Lower leg skin (tissue), 4 donors: ENCODE measurements at places on chromosomes 1 and 21.

DNA sequence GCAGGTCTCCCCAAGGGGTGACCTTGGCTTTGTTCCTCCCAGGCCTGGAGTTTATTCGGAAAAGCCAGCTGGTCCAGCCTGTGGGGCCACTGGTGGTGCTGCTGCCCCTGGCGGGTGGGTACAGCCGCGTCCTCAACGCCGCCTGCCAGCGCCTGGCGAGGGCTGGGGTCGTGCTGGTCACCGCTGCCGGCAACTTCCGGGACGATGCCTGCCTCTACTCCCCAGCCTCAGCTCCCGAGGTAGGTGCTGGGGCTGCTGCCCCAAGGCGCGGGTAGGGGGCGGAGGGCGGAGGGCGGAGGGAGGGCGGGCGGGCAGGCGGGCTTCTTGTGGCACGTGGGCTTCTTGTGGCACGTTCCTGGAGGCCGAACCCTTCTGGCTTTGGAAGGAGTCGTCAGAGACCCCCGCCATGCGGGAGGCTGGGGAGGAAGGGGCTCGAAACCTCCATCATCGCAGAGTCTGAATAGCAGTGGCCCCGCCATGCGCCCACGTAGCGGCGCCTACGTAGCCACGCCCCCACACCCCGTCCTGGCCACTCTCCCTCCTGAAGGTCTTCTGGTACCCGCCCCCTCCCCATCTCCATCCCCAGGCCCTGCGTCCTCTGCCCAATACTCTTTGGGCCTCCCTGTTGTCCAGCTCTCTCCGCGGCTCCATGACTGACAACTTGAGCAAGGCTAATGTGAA lies 16.7 kb downstream of the PCSK9 start:
- no peak for DNase-seq

GRCh38 chr1:178928976-178929375 lies 58.1 kb upstream of the ANGPTL1 start:
- DNase-seq, result no peak

DNA sequence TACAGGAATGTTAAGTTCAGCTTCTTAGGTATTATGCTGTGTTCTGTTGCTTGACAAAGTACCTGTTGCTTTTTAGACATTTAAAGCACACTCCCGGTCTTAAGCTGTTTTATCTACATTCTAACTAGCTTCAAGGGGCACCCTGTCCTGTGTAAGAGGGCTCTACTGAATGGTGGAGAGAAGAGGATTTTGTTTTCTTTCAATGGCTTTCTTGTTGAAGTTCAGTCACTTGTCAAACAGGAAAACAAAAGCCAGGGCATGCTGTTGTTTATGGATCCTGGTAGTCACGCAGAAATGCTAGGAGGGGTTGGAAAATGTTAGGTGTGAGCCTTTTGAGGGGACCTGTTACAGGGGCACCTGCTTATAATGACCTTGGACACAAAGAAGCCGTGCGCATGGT lies 30.7 kb downstream of the PGM1 start:
- DNase-seq, result no peak

DNA sequence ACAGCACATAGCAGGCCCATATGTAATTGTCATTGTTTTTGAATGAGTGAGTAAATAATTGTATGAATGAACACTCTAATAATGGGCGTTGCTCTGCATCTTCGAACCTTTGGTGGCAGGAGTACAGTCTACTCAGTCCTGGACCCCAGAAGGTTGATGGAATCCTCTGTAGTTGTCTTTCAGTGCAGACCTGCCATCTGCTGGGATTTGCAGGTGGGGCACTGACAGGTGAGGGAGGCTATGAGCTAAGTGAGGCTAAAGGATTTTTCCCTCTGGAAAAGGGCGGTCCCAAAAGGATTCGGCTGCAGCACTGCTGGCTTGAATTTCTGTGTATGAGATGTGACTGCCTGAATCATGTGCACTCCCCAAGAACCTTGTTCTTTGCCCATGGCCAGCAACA lies 53.4 kb downstream of the PLXNA2 start:
- no peak for DNase-seq

GRCh38 chr1:222736470-222736869 lies 532 bp upstream of the FAM177B start:
- no peak for DNase-seq

DNA sequence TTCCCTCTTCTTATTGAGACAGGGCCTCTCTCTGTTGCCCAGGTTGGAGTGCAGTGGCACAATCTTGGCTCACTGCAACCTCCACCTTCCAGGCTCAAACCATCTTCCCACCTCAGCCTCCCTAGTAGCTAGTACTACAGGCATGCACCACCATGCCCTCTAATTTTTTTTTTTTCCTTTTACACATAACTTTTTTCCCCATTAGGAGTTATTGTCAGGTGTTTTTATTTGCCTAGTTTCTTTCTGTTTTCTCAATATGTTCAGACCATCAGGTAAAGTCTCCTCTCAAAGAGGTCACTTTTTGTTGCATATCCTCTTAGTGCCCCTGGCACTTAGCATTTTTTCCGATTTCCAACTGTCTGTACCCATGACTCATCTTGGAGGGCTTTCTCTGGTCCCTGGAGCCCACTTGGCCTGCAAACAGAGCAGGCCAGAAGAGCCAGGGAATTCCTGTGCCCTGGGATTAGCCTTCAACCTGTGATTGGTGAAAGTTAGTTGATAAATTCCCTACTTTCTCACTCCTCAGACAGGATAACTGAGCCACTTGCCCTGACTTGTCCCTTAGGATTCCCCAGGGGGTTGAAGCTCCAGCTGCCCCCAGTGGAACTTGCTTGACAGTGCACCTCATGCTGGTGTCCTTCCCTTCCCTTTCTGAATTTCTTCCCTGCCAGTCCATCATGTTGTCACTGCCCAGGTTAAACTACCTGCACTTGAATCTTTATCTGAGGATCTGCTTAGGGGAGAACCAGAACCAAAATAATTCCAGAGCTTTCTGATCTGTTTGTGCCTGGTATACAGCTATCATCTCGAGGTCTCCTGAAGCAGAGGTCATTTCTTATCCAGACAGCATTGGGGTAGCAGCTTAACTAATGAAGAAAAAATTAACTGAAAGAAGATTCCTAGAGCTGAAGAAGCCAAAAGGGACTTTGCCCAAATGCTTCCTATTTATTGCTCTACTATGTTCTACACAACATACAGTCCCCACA lies 2.4 kb downstream of the NTPCR start:
- peak; percentile 34 for DNase-seq
